ENCODE measurements at places on chromosomes 6 and 20.

DNA sequence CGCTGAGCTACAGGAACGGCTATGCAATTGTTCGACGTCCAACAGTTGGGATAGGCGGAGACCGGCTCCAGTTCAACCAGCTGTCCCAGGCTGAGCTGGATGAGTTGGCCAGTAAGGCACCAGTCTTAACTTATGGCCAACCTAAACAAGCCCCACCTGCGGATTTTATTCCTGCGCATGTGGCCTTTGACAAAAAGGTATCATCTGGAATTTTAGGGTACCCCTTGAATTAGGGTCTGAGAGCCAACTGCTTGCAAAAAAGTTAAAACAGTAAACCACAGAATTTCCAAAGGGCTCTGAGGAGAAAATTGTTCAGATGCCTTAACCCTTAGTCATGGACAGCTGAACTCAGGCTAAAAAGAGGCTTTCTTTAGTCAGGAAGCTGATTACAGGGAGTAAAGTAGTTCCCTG is 3.8 kb downstream of the EFHC1 start:
- no peak for DNase-seq

- DNase-seq, result no peak
These were observed 74.0 kb upstream of the GLP1R start for GRCh38 chr6:38974389-38975151.

GRCh38 chr6:116139917-116140316 is 14.0 kb upstream of the COL10A1 start:
- no peak for DNase-seq

DNA sequence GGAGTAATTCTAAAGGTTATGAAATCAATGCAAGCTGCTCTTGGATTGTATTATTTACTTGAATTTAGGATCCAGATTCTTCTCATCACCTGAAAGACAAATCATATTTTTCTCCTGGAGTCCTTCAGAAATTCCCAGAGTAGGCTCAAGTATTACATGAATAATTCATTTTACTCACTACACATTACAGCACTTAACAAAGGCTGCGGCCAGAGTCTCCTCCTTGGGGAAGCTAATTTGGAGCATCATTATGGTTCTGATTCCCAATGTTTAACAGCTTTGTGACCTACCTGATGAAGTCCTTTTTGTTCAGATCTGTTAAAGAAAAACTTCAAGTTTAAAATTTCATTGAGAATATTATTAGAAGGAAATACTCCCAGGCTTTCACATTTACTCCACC is 28.7 kb downstream of the GRIK2 start:
- no peak for DNase-seq
